Central memory CD4-positive, alpha-beta T cell (primary cell): ENCODE measurements at places on chromosomes 3 and 15.

GRCh38 chr3:109127553-109127952 lies 9.0 kb upstream of the C3orf85 start:
- DNase-seq = no peak

- DNase-seq = no peak
Measured at GRCh38 chr15:97684249-97684648, 276.3 kb upstream of the ARRDC4 start.

DNA sequence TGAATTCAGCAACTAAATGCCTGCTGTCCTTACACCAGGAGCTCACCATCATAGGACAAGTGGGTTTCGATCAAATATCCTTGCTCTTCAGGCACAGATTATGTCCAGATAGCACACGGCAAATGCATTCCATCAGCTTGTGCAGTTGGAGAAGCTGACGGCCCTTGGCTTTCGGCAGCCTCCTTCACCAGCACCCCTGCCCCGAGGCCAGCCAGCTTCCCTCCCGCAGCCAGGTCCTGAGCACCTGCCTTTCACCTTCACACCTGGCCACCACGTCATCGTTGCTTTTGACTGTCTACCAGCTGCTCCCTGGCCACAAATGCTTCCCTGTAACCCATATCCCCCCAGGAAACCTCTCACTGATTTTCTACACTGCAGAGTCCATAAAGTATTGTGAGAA lies 355.5 kb downstream of the OCA2 start:
- no peak for DNase-seq

- no peak for DNase-seq
Measured at GRCh38 chr3:72306800-72307341, 521.9 kb upstream of the PROK2 start.

GRCh38 chr3:64681827-64682226 lies 6.0 kb downstream of the ADAMTS9 start:
- no peak for DNase-seq
